ENCODE measurements at places on chromosomes 3 and 15.

DNA sequence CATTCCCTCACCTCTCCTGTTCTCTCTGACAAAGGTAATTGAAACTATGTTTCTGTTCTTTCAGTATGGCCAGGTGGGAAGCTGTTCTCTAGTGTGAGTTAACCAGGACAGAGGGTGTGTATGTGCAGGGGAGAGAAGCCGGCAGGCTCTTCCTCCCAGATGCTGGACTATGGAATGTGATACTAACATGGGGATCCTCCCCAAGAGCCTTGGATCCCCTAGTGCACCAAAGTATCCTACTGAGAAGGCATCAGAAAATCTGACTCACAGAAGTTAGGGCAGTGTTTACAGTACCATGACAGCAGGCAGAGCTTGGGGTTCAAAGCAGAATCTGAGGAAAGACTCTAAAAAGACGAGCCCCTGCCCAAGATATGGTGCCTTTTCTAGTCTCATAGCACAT, 123.1 kb downstream of the APBA2 start:
- DNase-seq: no peak

DNA sequence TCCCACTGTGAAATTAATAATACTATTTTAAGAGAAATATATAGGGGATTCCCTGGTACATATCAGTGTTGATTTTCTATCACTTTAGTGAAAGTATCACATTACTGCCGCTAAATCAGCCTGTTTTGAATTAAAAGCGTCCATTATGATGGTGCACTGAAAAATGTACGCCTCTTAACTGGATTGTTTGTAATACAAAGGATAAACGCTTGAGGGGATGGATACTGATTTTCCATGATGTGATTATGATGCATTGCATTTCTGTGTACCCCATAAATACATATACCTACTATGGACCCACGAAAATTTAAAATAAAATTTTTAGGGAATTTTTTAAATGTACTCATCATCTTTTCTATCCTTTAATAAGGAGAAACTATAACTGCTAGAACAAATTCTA, 478.6 kb downstream of the MAGI1 start:
- DNase-seq: no peak

GRCh38 chr3:97235179-97235578, 420.8 kb downstream of the EPHA6 start:
- no peak for DNase-seq

DNA sequence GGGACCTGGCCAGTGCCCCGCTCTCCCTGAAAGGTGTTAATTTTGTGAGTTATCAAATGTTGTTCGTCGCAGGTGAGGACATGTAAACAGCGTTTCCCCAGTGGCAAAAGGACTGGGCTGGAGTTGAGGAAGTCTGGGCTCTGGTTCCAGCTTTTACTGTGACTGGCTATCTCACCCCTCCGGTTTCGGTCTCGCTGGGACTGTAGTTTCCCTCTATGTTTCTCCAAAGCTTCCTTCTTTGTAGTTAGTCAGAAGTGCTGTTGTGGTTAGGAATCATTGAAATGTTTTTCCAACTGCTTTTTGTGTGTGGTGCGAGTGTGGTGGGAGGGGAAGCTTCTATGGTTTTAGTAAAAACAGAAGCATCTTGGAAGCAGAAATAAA, 990 bp upstream of the CLDN1 start:
- DNase-seq: no peak

- DNase-seq: no peak
Measured at GRCh38 chr3:31522152-31522551, 10.6 kb upstream of the STT3B start.

- no peak for DNase-seq
Measured at GRCh38 chr3:12138044-12138443, 20.7 kb downstream of the TIMP4 start.

GRCh38 chr3:191123946-191124345, 75.1 kb upstream of the OSTN start:
- DNase-seq: no peak

- no peak for DNase-seq
Measured at GRCh38 chr15:75042730-75043508, 19.5 kb downstream of the PPCDC start.

- DNase-seq: no peak
Measured at GRCh38 chr3:15659254-15659975, 57.9 kb downstream of the BTD start.

DNA sequence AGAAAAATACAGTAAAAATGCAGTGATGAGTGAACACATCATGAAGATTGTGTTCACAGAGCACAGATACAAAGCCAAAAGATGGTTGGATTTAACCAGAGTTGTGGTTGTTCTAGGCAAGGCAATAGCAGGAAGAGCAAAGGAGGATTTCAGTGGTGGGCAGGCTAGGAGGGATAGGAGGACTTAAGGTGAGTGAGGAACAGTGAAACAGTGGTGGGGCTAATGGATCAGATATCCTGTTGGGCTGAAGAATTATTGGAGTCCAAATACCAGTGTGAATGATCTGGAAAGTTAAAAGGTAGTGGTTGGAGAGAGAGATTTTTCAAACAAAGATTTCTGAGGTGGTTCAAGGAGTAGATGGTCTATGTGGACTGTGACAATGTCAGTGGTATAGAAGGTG, 108.3 kb downstream of the B3GALNT1 start:
- no peak for DNase-seq

GRCh38 chr15:63350178-63350621, 31.4 kb downstream of the CA12 start:
- no peak for DNase-seq

DNA sequence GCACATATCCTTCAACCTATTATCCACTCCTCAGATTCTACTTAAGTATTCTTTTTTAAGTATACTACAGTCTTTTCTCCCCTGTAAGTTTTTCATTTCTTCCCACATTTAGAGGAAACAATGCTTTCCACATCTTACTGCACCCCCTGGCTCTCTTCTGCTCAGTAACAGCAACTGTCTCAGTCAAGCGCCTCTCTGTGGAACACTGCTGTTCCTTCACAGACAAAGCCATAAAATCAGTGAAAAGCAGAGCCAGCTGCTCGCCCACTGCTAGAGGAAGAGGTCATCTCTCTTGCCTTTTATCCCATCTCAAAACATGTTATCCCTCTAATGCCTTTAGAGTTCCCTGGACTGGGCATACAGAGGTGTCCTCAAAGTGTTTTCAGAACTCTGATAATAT, 24.8 kb downstream of the SERP1 start:
- DNase-seq: no peak

- no peak for DNase-seq
Measured at GRCh38 chr3:39971559-39972031, 162.2 kb downstream of the MYRIP start.
